ENCODE measurements at places on chromosomes 2 and 18.

GRCh38 chr18:26655525-26656430 is 107.4 kb upstream of the KCTD1 start:
- peak; percentile 57 for DNase-seq

DNA sequence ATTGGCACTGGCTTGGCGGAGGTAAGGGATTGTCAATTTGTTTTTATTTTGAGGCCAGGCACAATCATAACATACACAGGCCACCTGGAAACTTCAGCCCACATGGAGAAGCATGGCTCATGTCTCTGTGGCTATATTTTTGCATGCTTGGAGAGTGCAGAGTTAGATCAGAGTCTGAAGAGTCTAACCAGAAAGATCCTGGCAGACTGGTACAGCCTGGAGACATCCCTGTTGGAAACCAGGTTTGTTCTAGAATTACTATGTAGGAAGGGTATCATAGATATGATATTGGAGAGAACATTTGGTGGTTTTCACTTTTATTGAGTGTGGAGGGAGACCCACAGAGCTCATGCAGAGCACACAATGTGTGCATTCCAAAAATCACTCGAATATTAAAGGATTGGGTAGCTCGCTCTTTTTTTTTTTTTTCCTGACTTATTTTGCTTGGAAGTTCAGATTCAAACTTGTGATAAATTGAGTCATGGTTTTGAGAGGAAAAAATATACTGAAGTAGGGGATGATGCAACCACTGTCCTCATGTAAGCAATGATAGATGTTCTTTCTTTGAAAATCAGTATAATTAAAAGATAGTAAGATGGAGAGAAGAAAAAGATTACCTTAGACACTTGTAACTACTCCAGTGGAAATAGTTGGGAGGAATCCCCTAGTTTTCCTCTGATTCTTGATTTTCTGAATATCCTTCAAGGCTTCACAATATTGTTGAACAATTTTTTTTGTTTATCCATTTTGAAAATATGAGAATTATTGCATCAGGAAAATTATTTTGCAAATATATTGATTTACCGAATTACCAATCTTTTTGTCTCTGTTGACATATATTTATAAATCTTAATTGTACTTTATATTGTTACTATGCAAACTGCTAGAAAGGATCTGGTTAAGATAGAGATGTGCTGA is 185.7 kb upstream of the ZEB2 start:
- no peak for DNase-seq

GRCh38 chr2:217948897-217949296 is 53.9 kb downstream of the TNS1 start:
- DNase-seq = no peak

DNA sequence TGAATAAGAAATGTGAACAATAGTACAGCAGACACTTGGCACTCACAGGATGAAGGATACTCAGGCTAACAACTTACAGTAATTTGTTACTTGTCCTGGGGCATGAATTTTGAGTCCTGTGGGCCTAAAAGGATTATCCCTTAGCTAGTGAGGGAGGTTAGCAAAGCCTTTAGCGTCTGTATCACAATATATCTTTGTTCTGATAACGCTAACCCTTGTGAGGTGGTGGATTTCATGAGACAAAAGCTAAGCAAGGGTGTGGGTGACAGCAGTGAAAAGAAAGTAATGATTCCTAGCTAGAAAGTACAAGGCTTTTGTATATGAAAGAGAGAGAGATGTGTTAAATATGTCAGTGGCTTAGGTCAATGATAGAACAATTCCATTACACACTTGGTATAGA is 46.8 kb upstream of the TTC21B start:
- no peak for DNase-seq

GRCh38 chr2:233164128-233164635 is 87.3 kb upstream of the ATG16L1 start:
- peak; percentile 20 for DNase-seq

- no peak for DNase-seq
Observed at GRCh38 chr2:52658598-52658997, 1109.0 kb upstream of the CHAC2 start.

- peak; percentile 69 for DNase-seq
Observed at GRCh38 chr2:37767959-37768925, 96.8 kb upstream of the CDC42EP3 start.

DNA sequence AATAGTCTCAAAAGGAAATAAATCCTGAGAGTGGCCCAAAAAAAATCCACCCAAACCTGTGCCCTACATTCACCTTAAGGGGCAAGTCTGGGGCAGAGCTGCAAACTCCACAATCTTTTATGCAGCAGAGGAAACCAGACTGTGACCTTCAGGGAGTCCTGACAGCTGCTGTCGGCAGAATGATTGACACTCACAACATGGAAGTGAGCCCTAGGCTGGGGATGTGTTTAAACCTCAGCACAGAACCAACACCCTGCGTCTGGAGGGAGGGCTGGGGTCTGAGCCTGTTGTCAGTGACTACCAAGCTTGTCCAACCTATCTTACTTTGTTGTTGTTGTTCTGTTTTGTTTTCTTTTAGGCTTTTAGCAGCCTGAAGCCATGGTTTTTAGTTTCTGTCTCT is 39.6 kb downstream of the CRACDL start:
- DNase-seq = no peak

DNA sequence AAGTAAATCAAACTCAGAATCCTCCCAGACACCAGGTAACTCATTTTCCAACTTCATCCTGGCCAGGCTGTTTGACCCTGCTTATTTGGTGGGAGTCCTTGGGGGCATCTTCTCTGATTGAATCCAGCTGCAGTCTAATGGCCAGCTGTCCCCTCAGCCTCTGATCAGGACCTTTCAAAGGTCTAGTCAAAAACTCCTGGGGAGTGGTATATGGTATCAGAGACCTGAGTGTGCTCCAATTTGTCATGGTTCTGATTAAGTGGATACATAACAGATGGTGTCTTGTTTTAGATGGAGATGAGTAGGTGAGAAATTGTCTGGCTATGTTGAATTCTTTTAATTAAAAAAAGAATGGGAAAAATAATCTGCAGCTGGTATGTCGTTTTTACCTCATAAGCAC is 842.6 kb upstream of the ACVR2A start:
- DNase-seq = no peak

GRCh38 chr18:79410731-79411613 is 15.2 kb downstream of the NFATC1 start:
- DNase-seq = no peak

- peak; percentile 84 for DNase-seq
Observed at GRCh38 chr2:197904446-197904845, 100.1 kb downstream of the PLCL1 start.

- DNase-seq = peak; percentile 80
Observed at GRCh38 chr18:77132369-77133050, at the start of gene MBP. TSS of gene MBP (minus strand) at chr18:77132783. CDS start at chr18:77105261, 27,522 bp downstream.

- DNase-seq = peak; percentile 41
Observed at GRCh38 chr18:37721544-37722522, 156.2 kb upstream of the CELF4 start.

DNA sequence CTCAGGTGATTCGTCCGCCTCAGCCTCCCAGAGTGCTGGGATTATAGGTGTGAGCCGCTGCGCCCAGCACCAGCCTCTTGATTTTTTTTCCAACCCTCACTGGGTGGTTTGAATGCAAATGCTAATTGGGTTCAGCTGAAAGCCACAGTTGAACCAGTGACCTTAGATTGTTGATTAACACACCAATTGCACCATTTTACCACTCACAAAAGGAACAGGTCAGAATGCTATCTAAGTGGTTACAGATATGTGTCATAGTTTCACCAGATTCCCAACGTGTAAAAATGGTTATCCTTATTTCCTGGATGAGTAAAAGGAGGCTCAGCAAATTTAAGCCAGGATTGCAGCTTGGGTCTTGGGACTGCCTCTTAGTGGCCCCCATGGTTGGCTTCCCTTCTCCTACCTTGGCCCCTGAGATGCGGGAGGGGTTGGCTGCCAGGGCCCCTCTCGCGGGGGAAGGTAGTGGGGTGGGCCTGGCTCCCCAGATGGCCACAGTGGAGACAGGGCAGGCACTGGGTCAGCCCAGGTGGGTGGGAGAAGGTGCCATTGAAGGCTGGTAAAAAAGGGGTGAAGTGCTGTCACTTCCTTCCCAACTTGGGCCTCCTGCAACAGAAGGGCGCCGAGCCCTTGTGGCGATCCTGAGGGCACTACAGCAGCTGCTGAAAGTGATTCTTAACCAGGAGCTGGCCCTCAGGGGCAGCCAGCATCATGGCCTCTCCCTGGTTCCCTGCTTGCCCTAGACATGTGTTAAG is 164.9 kb upstream of the HAAO start:
- no peak for DNase-seq

DNA sequence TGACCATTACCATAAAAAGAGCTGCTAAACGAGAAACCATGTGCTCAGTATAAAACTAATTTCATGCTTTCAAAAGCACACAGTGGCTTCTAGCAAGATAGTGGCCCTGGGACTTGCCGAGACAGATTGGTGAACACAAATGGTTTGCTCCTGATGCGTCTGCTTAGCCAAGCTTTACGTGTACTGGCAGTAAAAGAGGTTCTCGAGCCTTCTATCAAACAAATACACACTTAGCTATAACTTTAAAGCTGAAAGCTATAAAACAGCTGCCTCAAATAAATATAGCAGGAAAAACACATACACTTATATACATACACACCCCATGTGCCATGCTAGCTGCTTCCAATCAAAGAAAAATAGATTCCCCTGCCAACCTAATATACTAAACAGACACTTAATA is 117.0 kb downstream of the ZNF385B start:
- DNase-seq = no peak

GRCh38 chr2:130366720-130367119 is 10.9 kb downstream of the PTPN18 start:
- no peak for DNase-seq

GRCh38 chr2:95174031-95174542 is 8.5 kb downstream of the ZNF2 start:
- no peak for DNase-seq

Measured in suppressor macrophage (primary cell).